ENCODE measurements at places on chromosomes 2 and 18. TPM values are rescaled to one million over a fixed set of nuclear protein-coding genes. Genes with fewer than 3 reads are reported as not detected.

Gene CFAP53
- total RNA-seq: 0.75 TPM

Gene CXCR1
- 0.12 TPM for total RNA-seq

Gene HTR2B
- total RNA-seq: not detected

Gene FEV
- not detected for total RNA-seq

Data from B cell (primary cell).